ENCODE measurements at places on chromosomes 7 and 10.

DNA sequence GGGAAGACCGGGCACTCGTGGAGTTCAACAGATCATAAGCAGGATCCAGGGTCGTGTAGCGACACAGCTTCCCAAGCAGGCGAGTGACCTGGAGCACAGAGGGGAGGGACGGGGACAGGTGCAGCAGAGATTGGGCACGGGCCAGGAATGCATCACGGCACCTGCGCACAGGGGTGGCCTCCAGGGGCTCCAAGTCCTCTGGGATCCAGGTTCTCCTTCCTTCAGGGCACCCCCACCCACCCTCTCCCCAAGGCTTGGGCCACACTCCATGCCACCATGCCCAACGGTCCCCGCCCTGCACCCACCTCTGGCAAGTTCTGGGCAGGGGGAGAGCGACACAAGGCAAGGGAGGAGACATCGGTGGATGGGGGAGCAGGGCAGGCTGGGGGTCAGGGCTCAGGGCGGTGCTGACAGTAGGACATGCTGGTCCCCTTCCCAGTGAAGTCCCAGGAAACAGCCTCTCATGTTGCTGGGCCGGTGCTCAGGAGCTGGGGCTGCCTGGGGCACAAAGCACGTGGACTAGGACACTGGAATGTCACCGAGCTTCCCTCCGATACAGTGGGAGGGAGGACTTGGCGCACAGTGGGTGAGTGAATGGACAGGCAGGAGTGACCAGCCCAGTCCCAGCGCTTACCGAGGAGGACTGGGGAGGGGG lies 597.3 kb downstream of the PTPRN2 start:
- ATAC-seq: no peak

- no peak for ATAC-seq
Observed at GRCh38 chr7:41536873-41537665, 165.8 kb downstream of the INHBA start.

GRCh38 chr7:80145780-80146422 lies 11.3 kb downstream of the GNAI1 start:
- ATAC-seq: no peak

DNA sequence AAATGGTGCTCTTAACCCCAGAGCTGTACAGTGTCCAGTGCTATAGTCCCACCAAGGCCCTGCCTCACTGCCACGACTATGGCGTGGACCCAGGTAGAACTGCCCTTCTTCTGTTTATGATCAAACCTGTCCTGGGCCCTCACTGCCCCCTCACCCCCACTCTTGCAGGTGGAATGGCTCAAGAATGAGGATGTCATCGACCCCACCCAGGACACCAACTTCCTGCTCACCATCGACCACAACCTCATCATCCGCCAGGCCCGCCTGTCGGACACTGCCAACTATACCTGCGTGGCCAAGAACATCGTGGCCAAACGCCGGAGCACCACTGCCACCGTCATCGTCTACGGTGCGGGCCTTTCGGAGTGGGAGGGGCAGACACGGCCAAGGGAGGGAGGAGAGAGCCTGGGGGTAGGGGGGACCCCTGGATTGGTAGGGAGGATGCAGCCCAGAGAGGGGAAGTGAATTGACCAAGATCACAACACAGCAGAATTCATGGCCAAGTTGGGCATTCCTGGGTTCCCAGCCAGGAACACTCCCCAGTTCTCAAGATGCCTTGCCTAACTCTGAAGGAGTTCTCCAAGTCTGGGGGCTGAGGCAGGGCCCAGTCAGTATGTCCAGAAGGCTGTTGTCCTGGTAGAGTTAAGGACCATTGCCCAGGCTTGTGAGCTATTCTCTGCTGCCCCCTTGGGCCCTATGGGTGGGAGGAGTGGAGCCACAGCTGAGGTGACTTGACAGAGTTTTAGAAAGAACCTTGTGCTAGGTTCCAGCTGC lies 32.4 kb upstream of the SLC29A3 start:
- no peak for ATAC-seq

- peak; percentile 52 for ATAC-seq
Observed at GRCh38 chr10:13271552-13272163, 28.2 kb downstream of the PHYH start.

- no peak for ATAC-seq
Observed at GRCh38 chr10:51066231-51066630, 8.1 kb upstream of the PRKG1 start.

DNA sequence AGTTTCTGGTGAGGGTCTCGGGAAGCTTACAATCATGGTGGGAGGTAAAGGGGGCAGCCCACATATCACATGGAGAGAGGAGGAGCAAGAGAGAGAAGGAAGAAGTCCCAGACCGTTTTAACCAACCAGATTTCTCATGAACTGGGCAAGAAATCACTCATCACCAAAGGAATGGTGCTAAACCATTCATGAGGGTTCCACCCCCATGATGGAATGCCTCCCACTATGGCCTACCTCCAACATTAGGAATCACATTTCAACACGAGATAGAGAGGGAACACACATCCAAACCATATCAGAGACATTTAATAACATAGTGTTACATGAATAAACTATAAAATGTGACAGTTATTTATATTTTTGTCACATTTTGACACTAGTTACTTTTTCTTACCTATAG lies 214.8 kb upstream of the MAGI2 start:
- ATAC-seq: no peak

- ATAC-seq: no peak
Observed at GRCh38 chr7:101402081-101402779, 39.6 kb downstream of the COL26A1 start.

GRCh38 chr10:115844591-115844990 lies 428.4 kb downstream of the GFRA1 start:
- no peak for ATAC-seq

GRCh38 chr7:10780400-10780747 lies 193.3 kb upstream of the PHF14 start:
- no peak for ATAC-seq

DNA sequence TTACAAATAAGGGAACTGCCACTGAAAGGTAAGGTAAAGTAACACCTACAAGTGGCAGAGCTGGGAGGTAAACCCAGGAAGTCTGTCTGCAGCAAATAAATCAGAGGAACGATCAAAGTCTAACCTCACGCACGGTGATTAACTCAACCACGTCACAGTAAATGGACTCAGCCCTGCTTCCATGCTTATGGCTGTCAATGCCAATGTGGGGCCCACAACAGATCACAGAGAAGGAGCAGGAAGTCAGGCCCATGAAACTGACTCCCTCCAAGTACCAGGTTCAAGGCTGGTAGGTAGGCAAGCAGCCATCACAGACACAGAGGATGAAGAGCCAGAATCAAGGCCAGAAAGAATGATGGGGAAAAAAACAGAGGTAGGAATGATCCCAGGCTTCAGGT lies 38.0 kb upstream of the ACSL5 start:
- ATAC-seq: no peak

DNA sequence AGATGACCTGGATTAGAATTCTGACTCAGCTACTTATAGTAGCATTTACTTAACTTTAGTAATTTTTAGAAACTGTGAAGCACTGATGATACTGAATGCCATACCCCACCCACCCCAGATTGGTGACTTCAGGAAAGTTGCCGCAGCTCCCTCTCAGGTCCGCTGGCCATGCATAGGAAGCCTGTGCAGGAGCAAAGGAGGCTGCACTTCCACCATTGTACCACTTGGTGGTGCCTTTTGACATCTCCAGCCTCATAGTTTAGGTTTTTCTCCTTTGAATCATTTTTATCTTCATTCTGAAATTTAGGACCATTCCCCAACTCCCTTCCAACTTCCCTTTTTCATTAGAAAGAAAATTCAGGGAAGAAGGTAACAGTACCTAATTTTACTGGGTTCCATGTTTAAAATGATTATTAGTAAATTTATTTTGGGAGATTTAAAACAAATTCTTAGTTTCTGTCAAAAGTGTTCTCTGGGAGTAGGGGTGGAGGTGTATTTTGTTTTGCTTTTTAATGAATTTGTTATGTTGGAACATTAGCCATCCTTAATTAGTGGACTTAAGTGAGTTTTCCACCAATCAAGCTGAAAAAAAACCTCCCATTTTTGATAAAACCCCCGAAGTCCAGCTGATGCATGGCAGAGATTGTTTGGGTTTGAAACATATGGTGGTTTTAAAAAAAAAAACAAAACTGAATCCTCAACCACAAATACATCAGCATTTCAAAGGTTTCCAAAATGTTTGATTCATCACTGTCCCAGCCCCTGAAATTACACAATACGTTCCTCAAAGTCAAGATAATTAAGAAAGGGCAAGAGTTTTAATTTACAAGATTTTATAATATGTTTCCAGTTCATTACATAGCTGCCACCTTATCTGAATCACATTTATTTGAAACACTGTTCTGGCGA lies 109.6 kb downstream of the WNT2 start:
- ATAC-seq: no peak

DNA sequence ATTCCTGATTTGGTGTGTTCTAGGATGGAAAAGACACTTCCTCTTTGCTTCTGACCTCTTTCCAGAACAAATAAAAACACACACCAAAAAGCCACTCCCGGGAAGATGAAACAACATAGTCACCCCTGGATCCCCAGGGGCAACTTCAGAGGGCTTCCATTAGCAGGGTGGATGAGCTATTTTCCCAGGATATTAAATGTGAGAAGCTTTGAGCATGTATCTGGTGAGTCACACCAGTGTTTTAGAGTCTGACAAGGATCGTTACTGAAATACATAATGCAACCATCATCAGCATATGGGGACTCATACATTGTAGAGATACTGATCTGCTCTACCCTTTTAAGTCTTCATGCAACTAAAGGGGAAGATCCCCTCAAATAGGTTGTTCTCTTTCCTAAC lies 115.5 kb upstream of the ZNF438 start:
- ATAC-seq: no peak

DNA sequence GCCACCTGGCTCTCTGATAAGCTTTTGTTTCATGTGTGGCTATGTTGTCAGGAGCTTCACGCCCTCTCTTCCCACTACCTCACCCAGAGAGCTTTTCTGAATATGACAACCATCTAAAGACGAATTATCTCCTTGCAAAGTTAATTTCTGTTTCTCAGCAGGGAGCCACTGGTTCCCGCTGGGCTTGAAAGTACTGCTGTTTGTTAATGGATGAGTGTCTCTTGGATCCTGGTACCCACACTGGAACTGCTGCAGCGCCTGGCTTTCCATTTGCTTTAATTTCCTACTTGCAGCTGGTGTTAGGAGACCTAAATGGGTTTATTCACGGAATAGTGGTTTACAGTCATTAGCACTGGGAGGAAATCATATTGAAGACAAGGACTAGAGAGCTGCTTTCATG lies 267.9 kb upstream of the LRGUK start:
- ATAC-seq: no peak

- peak; percentile 35 for ATAC-seq
Observed at GRCh38 chr10:5987747-5988146, 10.4 kb upstream of the IL15RA start.

GRCh38 chr10:69073736-69074364 lies 14.1 kb upstream of the SRGN start:
- ATAC-seq: no peak

- ATAC-seq: no peak
Observed at GRCh38 chr7:44748948-44749731, 493 bp downstream of the ZMIZ2 start.

- no peak for ATAC-seq
Observed at GRCh38 chr7:116741625-116742316, 69.8 kb downstream of the MET start.

GRCh38 chr7:17822547-17823173 lies 117.6 kb downstream of the SNX13 start:
- no peak for ATAC-seq

- ATAC-seq: no peak
Observed at GRCh38 chr7:32100407-32100907, 30.2 kb upstream of the PDE1C start.

- ATAC-seq: no peak
Observed at GRCh38 chr7:148398844-148399365, 191.7 kb upstream of the C7orf33 start.

- peak; percentile 74 for ATAC-seq
Observed at GRCh38 chr7:130277763-130278643, 11.3 kb downstream of the CPA2 start.

- no peak for ATAC-seq
Observed at GRCh38 chr10:78044699-78045098, 11.0 kb downstream of the RPS24 start.

DNA sequence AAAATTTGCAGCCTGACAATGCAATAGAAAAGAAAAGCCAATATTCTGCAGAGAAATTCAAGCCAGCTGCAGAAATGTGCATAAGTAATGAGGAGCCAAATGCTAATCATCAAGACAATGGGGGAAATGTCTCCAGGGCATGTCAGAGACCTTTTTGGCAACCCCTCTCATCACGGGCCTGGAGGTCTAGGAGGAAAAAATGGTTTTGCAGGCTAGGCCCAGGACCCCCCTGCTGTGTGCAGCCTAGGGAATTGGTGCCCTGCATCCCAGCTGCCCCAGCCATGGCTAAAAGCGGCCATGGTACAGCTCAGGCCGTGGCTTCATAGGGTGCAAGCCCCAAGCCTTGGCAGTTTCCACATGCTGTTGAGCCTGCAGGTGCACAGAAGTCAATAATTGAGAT lies 72.5 kb upstream of the NME8 start:
- ATAC-seq: no peak

GRCh38 chr10:120145107-120145506 lies 252.6 kb downstream of the SEC23IP start:
- ATAC-seq: no peak

- no peak for ATAC-seq
Observed at GRCh38 chr7:131166066-131166465, 161.6 kb upstream of the MKLN1 start.

DNA sequence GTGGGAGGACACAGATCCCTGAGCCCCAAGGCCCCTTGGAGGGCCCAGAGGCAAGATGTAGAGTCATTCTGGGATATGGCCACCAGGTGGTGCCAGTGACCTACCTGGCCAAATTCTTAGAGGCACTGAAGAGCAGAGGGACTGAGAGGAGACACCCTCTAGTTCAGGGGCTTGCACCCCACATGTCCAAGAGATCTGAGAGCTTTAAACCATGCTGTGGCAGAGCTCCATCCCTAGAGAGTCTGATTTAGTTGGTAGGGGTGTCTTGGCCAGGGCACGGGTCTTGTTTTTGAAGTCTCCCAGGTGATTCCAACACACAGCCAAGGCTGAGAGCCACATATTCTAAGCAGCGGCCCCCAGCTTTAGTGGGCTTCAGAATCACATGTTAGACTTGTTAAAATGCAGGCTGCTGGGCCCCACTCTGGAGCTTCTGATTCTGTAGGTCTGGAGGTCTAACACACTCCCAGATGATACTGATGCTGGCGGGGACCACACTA lies 52.5 kb downstream of the PRF1 start:
- ATAC-seq: peak; percentile 55

DNA sequence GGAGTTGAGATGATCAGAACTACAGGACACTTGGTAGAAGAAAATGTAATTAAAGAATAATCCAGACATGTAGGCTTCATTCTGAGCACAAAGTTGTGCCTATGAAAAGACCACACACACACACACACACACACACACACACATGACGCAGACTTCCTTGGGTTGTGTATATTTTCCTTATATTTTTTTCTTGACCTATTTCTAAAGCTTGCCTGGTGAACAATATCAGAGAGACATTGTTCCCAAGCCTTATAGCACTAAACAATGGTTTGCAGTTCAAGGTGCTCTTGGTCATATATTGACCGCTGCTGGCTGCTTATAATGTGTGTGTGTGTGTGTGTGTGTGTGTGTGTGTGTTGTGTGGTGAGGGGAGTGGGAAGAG lies 202.7 kb downstream of the PRPF18 start:
- ATAC-seq: no peak

DNA sequence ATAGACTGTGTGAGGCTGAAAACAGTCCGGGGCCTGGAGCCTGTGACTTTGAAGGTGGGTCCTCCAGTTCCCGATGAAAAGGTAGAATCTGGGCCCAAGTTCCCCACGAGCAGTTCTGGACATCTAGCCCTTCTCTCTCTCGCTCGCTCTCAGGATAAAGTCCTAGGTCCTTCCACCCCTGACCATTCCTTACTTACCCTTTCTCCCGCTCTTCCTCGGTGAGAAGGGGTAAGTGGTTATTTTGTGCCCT lies 713 bp downstream of the IMMP2L start:
- ATAC-seq: peak; percentile 3

- ATAC-seq: no peak
Observed at GRCh38 chr10:44897049-44897448, 14.1 kb upstream of the TMEM72 start.
